ENCODE measurements at places on chromosomes 13 and 19.
A peak's percentile ranks its signal among the peaks of the same experiment; 100 is the strongest.

- no peak for DNase-seq
Measured at GRCh38 chr13:37202264-37202663, 96.8 kb upstream of the CSNK1A1L start.

DNA sequence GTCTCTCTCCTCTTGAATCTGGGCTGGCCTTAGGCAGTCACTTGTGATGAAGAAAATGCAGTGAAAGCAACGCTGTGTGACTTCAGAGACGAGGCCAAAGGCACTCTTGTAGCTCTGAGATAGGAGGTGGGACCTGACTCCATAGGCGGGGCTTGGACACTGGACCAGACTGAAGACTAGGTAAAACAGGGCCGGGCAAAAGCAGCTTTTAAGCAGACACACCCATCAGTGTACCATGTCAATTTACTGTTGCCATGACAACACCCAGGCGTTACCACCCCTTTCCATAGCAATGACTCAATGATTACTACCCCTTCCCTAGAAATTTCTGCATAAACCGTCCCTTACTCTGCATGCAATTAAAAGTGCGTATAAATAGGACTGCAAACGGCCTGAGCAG lies 6.6 kb upstream of the EID2 start:
- no peak for DNase-seq

- DNase-seq = no peak
Measured at GRCh38 chr19:42427313-42427712, at the start of gene LIPE. TSS of gene LIPE (minus strand) at chr19:42427388. CDS start at chr19:42427149, 239 bp downstream.

- DNase-seq = no peak
Measured at GRCh38 chr19:10830370-10830769, 5.6 kb downstream of the TMED1 start.

- no peak for DNase-seq
Measured at GRCh38 chr19:18796239-18796638, 5.1 kb upstream of the COMP start.

DNA sequence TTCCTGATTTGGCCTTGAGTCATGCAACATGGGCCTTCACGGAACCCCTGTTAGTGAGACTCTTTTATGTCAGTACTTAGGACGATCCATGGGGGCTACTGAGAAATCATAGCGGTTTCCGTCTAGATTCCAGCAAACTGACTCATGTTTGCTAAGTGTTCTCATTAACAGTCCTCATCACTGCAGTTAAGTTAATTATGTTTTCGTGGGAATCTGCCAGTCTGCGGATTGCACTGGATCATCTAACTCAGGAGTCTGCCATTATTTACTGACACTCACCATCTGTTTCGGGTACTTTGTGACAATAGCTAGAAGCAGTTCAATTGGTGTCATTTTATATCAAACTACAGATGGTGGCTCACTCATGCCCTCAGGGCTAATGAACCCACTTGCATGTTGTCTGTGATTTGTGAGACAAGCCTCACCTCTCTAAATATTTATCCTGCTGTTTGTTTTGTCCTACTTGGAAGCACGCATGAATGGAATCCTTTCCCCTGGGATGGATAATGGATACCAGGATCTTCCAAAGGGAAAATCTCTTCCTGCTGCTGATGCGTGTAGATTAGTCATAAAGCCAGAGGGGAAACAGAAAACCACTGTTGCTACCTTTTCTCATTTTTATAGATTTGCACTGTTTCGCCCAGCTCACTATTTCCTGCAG lies 61.8 kb downstream of the RAB20 start:
- peak; percentile 85 for DNase-seq

DNA sequence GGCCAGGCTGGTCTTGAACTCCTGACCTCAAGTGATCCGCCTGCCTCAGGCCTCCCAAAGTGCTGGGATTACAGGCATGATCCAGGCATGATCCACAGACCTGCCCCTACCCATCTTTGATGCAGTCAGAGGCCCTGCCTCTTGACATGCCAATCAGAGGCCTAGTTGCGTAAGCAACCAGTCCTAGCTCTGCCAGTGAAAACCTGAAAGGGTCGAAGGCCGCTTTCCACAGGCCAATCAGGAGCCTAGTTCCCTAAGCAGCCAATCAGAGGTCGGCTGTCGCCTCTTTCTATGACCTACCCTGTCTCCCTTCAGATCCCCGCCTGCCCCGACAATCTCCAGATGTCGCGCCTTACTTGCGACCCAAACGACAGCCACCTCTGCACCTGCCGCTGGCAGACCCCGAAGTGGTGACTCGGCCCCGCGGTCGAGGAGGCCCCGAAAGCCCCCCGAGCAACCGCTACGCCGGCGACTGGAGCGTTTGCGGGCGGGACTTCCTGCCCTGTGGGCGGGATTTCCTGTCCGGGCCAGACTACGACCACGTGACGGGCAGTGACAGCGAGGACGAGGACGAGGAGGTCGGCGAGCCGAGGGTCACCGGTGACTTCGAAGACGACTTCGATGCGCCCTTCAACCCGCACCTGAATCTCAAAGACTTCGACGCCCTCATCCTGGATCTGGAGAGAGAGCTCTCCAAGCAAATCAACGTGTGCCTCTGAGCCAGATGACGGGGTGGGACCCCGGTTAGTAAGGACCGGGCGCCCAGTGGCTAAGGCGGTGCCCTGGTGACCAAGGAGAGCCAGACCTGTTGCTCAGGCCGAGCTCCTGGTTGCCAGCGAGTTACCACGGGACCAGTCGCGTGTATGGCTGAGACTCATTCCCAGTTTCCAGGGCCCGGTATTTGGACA lies 6.3 kb downstream of the SYDE1 start:
- DNase-seq = no peak

- no peak for DNase-seq
Measured at GRCh38 chr13:47168618-47169017, 271.8 kb upstream of the HTR2A start.

DNA sequence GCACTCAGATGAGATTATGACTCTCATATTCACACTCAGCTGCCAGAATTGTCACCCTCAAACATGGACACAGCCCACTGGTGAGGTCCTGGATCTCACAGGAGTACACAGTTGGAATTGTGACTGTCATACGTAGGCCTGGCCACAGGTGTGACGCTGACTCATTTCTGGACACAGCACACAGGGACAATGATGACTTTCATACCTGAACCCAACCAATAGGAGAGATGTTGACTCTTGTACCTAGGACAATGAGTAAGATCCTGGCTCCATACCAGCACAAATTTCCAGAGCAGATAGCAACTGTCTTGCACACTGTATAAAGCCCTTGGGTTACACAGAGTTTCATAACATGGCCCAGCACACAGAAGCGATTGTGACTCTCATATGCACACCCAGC lies 46.4 kb downstream of the ZNF85 start:
- no peak for DNase-seq

- DNase-seq = no peak
Measured at GRCh38 chr13:33040090-33040489, 23.9 kb downstream of the KL start.

GRCh38 chr13:90726375-90726774 lies 621.1 kb upstream of the MIR17HG start:
- no peak for DNase-seq

GRCh38 chr13:113466383-113466782 lies 13.1 kb upstream of the ADPRHL1 start:
- no peak for DNase-seq

GRCh38 chr13:106212386-106213010 lies 323.0 kb downstream of the EFNB2 start:
- DNase-seq = peak; percentile 49

GRCh38 chr13:109945206-109945960 lies 159.0 kb upstream of the IRS2 start:
- DNase-seq = peak; percentile 76

- no peak for DNase-seq
Measured at GRCh38 chr13:23580684-23581060, 10.5 kb downstream of the TNFRSF19 start.

DNA sequence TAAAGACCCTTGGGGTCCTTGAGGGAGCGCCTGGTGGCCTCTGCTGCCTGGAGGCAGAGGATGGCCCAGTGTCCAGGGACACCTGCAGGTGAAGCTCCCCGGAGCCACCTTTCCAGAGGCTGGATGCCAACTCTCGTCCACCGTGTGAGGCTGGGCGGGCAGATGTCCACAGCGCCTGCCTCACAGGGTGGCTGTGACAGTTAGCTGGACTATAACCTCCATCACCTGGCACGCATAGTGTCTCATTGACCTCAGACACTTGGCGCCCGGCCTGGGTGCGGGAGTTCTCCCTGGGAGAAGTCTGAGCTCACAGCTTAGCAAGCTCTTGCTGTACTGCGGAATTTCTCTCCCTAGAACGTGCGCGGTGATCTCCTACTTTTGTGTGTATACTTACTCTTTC lies 9.8 kb downstream of the BICRA start:
- no peak for DNase-seq

DNA sequence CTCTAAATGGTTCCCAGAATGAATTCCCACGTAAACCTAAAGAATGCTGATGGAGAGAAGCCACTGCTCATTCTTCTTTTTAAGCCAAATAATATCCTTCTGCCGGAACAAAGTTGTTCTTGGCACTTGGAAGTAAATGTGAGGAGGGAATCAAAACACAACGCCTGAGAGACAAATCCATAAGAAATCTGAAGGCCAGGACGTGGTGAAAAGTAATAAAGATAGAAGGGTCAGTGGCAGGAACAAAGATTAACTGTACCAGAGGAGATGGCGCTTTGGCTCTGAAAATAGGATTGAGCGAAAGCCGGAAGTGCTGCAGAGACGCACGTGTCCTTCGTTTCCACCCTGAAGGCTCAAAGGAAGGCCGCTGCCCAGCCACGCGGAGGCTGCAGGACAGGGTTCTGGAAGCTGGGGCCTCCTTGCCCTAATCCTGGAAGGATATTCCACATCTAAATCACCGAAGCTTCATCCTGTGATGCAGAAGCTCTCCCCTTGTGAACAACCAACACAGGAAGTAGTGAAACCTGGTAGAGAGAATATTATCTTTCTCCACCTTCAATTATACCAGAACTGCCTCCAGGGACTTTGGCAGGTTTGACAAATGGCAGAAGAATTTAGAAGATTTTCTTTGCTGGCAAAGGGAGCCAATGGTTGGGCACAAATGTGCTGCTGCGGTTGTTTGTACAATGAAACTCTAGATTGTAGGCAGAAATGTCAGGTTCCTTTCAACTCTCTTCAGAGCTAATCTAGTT lies 214.6 kb upstream of the SERP2 start:
- no peak for DNase-seq

DNA sequence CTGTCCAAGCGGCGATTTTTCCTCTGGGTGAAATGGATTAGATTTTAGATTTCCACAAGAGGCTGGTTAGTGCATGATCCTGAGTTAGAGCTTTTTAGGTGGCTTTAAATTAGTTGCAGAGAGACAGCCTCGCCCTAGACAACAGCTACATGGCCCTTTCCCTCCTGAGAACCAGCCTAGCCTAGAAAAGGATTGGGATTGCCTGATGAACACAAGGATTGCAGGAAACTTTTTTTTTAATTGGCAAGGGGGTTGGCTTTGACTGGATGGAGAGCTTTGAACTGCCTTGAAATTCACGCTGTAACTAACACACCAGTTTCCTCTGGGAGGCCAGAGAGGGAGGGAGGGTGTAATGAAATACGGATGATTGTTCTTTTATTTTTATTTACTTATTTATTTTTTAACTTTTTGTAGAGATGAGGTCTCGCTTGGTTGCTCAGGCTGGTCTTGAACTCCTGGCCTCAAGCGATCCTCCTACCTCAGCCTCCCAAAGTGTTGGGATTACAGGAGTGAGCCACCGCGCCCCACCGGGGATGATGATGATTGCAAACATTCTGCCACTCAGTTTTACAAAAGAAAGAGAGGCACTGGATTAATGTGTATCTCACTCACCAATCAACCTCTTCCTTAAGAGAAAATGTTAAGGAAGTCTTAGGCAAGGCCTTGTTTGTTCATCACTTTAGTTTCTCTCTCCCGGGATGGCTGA lies 1.9 kb downstream of the LDLR start:
- no peak for DNase-seq

GRCh38 chr13:110129076-110129475 lies 177.9 kb downstream of the COL4A1 start:
- no peak for DNase-seq

DNA sequence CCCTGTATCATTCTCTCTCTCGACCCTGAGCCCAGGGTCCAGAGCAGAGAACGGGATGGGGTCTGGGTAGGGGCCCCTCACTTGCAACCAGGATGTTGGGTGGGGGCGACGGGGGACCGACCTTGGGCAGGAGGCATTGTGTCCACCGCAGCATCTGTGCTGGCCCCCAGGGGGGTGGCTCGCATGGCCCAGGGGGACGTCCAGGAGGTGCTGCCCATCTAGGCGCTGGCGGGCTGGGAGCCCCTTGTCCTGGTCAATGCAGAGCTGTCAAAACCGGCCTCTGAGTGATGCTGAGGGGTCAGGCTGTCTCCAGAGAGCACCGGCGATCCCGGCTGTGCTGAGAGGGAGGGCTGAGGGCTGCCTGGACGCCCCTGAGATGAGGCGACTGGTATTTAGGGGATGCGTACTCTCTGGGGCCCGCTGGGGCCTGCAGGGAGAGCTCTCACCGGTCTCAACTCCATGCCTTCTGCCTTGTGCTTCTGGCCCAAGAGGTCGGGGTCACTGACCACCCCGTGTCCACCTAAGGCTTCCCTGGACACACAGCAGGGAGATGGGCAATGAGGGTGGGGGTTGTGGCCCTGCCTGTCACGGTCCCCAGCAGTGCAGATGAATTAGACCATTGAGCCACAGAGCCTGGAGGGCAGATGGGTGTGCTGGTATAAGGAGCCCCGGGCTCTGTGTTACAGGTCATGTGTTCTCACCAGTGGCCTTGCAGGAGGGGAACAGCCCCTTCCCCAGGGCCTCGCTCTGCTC lies 8.6 kb downstream of the RPS9 start:
- no peak for DNase-seq

DNA sequence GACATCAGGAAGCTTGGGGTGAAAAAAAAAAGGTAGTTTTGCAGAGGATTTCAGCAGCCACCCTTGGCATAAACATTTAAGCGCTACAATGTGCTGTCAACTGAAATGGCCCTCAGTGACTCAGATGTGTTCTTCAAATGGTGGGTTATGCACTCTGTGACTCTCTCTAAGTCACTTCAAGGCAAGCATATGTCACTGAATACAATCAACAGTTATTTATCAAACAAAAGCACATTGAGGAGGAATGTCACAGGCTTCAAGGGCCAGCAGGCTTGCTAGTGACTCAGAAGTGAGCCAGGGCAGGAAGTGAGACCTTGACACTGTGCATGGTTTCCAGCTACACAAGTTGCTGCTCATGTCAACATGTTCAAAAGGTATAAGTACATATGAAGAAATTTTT lies 523.7 kb upstream of the HTR2A start:
- DNase-seq = no peak

DNA sequence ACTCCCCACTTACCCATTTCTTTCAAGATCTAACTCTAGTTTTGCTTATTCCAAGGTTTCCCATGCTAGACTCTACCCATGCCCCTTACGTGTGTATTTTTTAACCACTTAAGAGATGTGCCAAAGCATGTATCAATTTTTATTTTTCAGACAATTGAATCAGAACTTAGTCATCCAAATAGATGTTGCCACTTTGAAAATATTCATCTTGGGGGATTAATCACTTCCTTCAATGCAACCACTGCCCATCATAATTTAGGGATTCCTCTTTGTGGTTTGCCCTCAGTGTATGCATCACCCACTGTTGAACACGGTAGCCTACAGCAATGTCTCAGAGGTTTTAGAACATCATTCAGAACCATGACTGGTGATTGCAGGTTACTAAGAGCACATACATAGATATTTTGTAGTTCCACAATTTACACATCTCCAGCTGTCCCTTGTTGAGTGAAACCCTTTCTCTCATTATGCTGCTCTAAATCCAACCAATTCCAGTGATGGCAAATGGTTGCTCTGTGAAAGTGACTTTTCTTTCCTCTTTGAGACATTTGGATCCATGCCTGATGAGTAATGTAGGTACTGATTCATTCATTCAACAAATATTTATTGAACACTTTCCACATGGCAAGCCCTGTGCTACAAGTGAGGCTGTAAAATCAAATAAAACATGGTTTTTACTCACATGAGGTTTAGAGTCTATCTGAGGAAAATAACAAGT lies 60.6 kb upstream of the SERP2 start:
- peak; percentile 75 for DNase-seq

All from GM04504 (cell line).